Right atrium auricular region (tissue), 2 donors: ENCODE measurements at places on chromosomes 5 and 9.

DNA sequence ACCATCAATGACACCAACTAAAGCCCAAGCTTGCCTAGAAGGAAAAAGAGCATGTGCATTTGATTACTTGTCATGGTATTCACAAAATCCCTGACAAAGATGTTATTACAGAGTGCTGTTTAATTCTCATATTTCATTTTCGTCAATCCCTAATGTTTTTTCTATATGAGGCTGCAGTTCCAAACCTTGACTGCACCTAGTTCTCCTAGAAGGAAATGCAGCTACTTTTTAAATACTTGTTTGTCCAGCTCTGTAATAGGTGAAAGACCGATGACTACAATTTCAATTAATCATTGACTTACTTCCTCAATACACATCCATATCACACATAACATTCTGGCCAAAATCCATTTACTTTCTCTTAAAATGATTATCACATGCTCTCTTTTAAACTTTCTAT lies 28.1 kb downstream of the CEMIP2 start:
- DNase-seq, result no peak

DNA sequence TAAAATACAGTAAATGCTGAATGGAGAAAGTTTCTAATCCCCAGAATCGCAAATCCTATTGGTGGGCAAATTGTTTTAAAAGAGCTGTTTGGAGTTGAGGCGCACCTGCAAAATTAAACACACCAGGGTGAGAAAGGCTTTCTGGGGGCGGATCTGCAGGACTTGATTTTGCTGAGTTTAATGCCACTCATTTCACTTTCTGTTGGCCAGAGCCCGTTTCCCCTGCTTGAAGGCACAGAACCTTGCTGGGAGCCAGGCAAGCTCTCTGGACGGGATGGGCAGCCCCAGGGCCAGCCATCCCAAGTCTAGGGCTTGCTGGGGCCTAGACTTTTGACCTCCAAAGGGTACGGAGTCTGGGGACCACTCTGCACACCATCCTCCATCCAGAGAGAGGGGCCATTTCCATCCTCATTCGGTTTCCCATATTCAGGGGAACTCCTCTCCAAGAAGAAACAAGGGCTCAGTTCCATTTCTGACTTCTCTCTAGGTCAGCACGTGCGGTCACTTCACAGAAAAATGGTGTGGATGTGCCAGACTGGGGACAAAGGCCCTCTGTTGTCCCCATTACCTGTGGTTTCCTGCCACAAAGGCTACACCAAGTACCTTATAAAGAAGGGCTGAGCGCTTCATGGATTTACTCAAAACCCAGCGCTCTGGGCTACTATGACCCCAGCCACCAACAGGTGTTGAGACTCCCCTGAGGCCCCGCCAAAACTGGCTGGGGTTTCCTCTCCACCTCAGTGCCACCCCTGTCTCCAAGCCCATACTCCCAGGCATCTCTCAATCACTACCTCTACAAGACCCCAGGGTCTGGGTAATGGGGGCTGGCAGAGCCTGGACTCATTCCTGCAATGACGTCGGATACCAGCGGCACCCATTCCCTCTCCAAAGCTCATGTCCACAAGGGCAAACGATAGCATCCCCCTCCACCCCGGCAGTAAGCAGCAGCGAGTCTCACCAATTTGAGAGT lies 170.0 kb downstream of the AUH start:
- DNase-seq, result no peak

- DNase-seq, result no peak
Observed at GRCh38 chr9:74122216-74122615, 374.9 kb upstream of the RORB start.

- DNase-seq, result no peak
Observed at GRCh38 chr9:87551772-87552217, 54.1 kb downstream of the DAPK1 start.

GRCh38 chr5:400282-401145 lies 42.5 kb upstream of the EXOC3 start:
- DNase-seq, result peak; percentile 40

DNA sequence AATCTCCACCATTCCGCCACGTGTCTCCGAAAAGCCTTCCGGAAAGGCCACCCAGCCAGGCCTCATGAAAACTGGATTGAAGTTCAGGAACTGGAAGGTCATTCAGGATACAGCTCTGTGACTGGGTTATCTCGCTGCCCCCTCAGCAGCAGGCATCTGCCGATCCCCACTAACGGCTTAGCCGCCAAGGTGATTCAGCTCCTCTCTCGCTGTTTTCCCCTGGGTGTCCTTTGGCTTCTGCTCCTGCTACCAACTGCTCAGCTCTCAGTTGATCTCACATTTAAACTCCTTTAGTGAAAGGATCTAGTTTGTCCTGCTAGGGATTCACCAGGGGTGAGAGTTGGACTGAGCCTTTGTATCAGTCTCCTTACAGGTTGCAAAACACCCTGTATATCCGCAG lies 2.2 kb upstream of the GDNF start:
- DNase-seq, result no peak

- DNase-seq, result no peak
Observed at GRCh38 chr5:71899865-71900342, 180.8 kb downstream of the CARTPT start.

- no peak for DNase-seq
Observed at GRCh38 chr9:74771672-74772071, 116.0 kb downstream of the TRPM6 start.

DNA sequence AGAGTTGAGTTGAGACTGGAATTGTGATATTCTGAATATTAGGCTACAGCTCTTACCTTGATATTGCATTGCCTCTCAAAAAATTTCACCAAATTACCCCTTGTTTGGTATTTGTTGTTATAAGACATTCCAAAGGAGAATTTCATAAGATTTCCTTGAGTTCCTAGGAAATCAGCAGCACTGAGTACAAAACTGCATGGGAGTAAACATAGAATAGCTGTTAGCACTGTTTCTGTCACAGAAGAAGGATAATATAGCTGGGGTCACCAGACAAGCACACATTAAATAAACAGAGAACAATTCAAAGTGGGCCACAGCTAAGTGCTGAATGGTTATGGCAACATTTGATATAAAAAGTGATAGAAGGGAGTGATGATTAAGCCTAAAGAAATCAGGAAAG lies 724.3 kb downstream of the PRELID2 start:
- DNase-seq, result no peak

DNA sequence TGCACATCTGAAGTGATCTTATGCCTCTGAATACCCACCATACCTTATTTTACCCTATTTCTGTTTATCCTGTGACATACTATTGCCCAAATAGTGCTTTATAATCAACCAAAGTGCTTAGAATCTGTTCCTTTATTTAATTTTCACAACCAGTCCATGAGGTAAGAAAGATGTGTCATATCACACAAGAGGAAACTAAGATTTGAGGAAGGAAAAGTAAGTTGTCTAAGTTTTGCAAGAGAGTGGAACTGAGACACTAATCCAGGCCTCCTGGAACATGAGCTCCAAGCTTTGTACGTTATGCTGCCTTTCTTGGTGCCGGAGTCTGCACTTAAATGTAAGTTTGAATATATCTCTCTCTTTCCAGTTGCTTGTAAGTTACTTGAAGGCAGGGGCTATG lies 17.2 kb downstream of the KDM3B start:
- no peak for DNase-seq

- DNase-seq, result no peak
Observed at GRCh38 chr9:116147821-116148220, 5.8 kb upstream of the PAPPA start.

DNA sequence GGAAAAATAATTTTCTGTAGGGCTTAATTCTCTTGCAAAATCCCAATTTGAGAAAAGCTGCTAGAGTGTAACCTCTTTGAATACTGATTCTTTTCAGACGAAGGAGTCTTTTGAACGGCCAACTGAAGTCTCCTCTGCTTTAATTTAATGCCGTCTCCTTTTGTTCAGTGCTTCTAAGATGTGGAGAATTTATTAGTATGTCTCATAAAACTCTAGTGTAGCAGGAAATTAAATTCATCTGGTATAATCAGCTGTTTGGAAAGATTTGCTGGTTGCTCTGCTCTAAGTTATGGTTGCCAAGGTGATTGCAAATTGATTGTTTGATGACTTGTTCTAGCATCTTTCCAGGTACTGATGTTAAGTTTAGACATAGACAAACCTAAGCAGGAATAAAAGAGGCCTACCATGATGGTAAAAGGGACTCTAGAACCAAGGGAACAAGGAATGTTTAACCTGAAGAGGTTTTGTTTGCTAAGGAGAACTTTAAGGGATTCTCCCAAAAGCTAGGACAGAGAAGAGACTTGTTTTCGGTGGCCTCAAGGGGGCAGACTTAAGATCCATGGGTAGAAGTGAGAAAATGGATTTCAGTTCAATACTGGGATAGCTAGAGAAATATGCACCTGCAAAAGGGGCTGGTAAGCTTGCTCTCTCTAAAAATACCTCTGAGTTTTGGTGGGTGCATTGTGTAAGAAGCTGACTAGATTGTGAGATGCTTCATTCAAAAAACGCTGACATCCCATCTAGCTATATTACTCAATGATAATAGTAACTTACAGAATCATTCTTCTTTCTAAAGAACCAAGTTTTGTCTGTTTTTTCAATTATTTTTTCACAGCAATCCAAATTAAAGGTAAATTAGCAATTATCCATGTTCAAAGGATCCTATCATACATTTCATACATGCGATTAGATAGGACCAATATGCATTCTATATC lies 5.7 kb upstream of the ADRB2 start:
- DNase-seq, result no peak

- peak; percentile 92 for DNase-seq
Observed at GRCh38 chr5:132439521-132440089, 51.0 kb downstream of the IRF1 start.

DNA sequence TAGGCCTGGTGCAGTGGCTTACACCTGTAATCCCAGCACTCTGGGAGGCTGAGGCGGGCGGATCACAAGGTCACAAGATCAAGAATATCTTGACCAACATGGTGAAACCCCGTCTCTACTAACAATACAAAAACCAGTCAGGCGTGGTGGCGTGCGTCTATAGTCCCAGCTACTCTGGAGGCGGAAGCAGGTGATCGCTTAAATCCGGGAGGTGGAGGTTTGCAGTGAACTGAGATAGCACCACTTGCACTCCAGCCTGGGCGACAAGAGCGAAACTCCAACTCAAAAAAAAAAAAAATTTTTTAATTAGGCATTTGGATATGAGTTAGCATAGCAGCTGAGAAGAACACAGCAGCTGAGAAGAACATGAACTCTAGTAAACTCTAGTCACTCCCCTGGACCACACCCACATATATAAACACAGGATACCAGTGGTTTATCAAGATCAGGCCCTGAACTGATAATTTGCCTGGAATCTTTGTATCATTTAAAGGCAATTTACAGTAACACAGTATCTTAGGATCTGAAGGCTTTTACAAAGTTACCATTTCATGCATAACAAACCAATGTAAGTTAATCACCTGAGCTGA lies 4.6 kb upstream of the UGCG start:
- DNase-seq, result no peak

- no peak for DNase-seq
Observed at GRCh38 chr5:163712011-163712410, 206.6 kb downstream of the MAT2B start.

GRCh38 chr5:154358516-154359220 lies 87.1 kb upstream of the SAP30L start:
- no peak for DNase-seq
